ENCODE measurements at places on chromosomes 5 and 9.

GRCh38 chr5:144369006-144369405 lies 198.3 kb downstream of the KCTD16 start:
- DNase-seq, result no peak

DNA sequence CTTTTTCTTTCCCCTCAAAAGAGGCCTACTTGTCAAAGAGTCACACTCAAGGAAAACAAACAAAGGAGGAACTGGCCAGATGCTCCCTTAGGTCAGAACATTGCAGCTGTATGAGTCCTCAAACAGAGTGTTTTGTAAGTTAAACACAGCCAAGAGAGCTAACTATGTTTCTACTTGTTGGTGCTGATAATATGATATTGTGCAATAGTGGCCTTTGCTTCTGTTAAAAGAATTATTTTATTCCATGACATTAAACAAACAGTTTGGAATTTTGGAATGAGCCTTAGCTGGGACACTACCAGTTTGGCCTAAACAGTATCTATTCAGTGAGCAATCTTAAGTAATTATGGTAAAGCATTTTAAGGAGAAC lies 56.0 kb upstream of the TPD52L3 start:
- DNase-seq, result no peak

DNA sequence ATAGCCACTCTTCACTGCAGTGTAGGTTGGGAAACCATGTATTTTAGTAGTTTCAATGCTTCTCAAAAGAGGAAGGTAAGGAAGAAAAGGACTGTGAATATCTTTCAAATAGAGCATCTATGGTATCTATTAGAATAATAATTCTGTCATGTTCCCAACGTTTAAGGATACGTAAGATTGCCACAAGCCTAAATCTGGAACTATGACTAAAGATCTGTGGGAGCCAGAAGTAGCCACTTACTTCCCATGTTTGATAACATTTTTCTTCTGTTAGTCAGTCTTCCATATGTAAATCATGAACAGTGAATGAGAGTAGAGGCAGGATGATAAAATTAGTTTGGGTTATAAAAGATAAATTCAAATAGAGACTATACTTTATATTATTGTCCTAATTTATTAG lies 16.3 kb upstream of the MROH2B start:
- no peak for DNase-seq

- DNase-seq, result no peak
Observed at GRCh38 chr5:67971971-67972821, 243.4 kb upstream of the PIK3R1 start.

DNA sequence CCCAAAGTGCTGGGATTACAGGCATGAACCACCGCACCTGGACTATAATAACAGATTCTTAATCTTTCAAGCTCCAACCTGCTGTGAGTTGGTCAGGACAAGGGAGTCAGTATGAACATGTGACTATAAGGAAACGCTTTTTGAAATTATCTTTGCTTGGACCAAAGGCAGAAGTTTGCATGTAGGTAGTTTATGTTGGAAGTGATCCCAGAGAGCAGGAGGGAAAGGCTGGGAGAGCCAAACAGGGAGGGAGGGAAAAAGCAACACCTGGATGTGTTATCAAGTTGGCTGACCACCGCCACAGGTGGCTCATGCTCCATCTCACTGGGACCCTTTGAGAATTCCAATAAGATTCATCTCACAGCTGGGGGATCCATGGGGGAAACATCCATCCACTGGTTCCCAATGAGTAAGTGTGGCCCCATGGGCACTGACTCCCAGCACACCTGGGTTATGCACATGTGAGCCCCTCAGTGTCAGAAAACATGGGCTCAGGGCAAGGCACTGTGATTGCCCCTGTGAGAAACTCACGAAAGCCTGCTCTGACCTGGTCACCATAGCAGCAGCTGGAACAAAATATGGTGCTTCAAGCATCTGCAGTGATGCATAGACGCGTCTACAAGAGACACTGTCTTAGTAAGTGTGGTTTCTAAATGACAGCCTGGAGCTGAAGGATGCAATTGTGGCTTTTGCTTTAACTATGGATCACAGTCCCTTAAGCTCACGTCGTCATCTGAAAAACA lies 62.1 kb downstream of the ARSB start:
- no peak for DNase-seq

DNA sequence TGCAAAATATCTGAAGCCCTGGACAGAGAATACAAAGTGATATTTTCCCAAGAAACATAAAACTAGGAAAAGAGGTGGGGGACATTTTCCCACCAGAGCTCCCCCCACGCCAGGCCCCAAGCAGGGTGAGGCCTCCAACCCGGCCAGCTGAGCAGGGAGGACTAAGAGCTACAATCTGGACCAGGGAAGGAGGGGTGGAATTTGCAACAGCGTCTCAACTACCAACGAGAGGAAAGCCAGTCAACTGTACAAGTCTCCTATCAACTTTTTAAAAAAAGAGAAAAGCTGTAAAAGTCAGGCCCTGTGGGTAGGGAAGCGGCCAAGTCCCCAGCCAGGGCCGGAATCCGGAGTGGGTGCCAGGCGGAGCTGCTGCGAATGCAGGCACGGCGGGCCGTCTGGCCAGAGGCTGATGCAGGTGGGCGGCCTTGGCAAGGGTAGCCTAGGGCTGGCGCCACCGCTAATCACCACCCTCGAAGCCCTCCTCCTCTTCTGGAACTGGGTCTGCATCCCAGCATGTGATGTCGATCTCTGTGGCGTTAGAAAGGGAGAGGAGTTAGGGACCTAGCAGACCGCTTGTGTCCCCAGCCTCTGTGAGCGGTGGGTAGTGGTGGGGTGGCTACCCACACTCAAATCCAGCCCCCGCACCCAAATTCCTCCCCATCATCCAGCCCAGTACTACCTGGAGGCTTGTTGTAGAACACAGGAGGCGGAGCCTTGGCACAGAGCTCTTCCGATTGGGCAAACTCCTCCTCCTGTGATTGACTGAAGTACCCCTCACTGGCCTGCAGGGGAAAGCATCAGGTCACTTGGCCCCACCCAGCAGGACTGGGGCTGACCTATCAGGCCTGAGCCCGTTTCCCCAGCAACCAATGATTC lies 10.6 kb downstream of the PRR7 start:
- DNase-seq, result peak; percentile 82

DNA sequence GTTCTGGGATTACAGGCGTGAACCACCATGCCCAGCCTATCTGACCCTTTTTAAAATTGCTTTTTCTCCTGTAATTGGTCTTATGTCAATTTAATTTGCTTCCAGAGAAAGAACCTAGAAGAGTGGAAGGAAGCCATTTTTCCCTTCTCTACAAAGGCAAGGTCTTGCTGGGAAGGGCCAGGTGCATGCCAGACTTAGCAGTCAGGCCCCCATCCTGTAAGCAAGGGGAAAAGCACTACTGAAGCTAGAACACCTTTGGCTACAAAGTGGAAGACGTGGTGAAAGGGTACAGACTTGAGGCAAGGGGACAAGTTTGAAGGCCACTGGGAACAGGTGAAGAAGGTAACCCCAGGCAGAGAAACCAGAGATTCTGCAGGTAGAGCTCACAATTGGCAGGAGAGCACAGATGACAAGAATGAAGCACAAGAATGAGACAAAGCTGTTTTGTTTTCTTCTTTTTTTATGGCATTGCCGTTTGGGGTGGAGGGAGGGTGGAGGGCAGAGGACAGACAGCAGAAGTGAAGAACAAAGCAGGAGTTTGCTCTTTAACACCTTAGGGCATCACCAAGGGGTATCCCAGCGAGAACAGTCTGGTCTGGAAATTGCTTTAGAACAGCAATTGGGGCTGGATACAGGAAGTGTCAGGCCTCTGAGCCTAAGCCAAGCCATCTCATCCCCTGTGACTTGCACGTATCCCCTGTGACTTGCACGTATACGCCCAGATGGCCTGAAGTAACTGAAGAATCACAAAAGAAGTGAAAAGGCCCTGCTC lies 72.9 kb downstream of the SERINC5 start:
- DNase-seq, result peak; percentile 34

GRCh38 chr5:135034236-135034962 lies 371 bp upstream of the PITX1 start:
- peak; percentile 51 for DNase-seq

GRCh38 chr9:81318571-81318970 lies 370.8 kb downstream of the TLE1 start:
- DNase-seq, result no peak

- no peak for DNase-seq
Observed at GRCh38 chr5:126368239-126368812, 54.9 kb upstream of the GRAMD2B start.

- no peak for DNase-seq
Observed at GRCh38 chr5:125597338-125597737, 825.9 kb upstream of the GRAMD2B start.

- no peak for DNase-seq
Observed at GRCh38 chr9:83965350-83966208, 14.4 kb downstream of the HNRNPK start.

- peak; percentile 74 for DNase-seq
Observed at GRCh38 chr9:128412120-128412790, 8.4 kb upstream of the CERCAM start.

DNA sequence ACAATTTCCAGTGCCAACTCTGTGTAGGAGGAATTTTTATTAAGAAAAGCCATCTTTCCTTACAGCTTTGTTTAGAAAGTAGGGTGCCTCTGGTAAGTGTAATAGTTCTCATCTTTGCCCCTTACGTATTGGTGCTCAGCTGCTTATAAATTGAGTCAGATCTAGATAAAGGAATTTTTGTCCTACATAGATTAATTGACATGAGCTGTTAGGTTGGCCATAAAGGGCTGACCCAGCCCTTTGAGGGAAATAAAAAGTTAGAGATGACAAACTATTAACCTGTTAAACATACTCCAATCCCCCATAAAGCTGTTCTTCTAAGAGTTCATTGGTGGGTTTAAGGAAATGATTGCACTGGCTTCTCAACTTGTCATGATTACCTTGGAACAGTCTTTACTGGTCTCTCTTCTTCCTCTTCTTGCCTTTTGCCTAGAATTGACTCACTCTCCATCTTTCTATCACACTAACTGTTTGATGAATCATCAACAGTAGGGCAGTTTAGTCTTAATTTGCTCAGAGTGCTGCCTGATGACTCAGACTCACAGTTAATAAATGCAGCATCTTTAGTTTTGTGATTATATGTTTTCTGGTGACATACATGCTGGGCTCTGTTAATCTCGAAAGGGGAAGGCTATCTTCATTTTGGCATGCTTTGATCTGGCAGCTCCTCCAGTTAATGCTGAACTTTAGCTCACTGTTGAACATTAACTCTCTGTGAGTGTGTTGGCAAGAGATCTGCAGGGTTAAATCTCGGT lies 51.7 kb downstream of the ARHGAP26 start:
- DNase-seq, result peak; percentile 23

- DNase-seq, result no peak
Observed at GRCh38 chr9:13939701-13940490, 374.0 kb downstream of the NFIB start.

GRCh38 chr9:1722404-1722803 lies 292.7 kb upstream of the SMARCA2 start:
- no peak for DNase-seq

GRCh38 chr9:122016309-122016708 lies 76.8 kb downstream of the TTLL11 start:
- no peak for DNase-seq

GRCh38 chr5:74401281-74401945 lies 239.1 kb downstream of the ENC1 start:
- DNase-seq, result no peak

- no peak for DNase-seq
Observed at GRCh38 chr5:110048491-110048890, 358.8 kb downstream of the MAN2A1 start.

GRCh38 chr5:7412409-7412808 lies 16.5 kb downstream of the ADCY2 start:
- DNase-seq, result no peak

DNA sequence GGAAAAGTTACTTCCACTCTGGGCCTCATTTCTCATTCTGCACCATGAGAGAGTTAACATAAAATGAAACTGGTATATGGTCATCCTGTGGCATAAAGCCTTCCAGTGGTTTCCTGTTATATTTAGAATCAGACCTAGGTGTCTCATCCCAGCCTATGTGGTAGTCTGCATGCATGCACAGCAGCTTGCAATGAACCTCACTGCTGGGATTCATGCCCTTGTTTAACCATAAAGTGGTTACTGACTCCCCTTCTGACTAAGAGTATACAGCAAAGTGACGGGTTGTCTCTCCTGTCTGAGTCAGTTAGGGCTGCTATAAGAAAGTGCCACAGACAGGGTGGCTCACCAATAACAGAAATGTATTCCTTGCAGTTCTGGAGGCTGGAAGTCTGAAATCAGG lies 14.7 kb upstream of the TDRD7 start:
- DNase-seq, result peak; percentile 61

GRCh38 chr5:42285230-42285629 lies 138.0 kb upstream of the GHR start:
- no peak for DNase-seq

DNA sequence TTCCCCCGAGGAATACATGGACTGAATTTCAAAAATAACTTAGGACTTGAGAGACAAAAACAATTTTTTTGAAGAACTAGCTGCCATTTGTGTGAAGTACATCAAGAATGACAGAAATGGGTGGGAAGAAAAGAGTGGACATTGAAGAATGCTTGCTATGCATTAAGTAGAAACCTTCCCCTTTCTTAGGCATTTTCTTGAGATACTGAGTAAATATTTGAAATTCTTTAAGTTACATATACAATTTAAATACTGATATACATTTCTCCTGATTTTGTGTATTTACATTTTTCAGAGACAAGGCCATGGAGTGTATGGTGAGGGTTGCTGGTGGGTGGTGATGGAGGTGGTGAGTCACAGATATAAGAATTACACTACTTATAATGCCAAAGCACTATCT lies 319.3 kb upstream of the ADAMTSL1 start:
- DNase-seq, result no peak

- DNase-seq, result no peak
Observed at GRCh38 chr9:14189578-14189977, 124.4 kb downstream of the NFIB start.

- no peak for DNase-seq
Observed at GRCh38 chr5:126280343-126280742, 142.9 kb upstream of the GRAMD2B start.

- DNase-seq, result no peak
Observed at GRCh38 chr5:93006915-93007314, 574.1 kb downstream of the NR2F1-AS1 start.

GRCh38 chr5:172235132-172235780 lies 41.3 kb downstream of the EFCAB9 start:
- DNase-seq, result no peak

DNA sequence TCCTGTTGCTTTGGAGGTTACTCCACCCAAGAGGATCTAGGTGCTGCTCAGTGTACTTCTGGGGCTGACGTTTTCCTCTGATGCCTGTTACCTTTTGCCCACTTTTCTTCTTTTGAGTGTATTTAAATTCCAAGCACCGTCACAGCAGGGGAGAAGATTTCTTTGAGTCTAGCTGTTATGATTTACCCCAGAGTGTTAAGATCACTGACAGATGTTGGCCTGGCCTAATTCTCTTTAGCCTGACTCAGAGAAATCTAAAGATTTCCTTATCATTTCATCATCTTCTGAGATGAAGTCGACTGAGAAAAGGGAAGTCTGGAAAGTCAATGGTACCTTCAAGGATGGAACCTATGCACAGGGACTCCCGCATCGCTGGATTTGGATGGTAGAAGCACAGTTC lies 191.5 kb downstream of the FBXL7 start:
- no peak for DNase-seq

GRCh38 chr5:88678770-88679381 lies 204.1 kb downstream of the MEF2C start:
- DNase-seq, result no peak

All from activated CD4-positive, alpha-beta T cell treated with anti-CD3 and anti-CD28 coated beads for 48 hours (primary cell).